ENCODE measurements at places on chromosomes 6 and 20. TPM values are rescaled to one million over a fixed set of nuclear protein-coding genes. Genes with fewer than 3 reads are reported as not detected.

DNA sequence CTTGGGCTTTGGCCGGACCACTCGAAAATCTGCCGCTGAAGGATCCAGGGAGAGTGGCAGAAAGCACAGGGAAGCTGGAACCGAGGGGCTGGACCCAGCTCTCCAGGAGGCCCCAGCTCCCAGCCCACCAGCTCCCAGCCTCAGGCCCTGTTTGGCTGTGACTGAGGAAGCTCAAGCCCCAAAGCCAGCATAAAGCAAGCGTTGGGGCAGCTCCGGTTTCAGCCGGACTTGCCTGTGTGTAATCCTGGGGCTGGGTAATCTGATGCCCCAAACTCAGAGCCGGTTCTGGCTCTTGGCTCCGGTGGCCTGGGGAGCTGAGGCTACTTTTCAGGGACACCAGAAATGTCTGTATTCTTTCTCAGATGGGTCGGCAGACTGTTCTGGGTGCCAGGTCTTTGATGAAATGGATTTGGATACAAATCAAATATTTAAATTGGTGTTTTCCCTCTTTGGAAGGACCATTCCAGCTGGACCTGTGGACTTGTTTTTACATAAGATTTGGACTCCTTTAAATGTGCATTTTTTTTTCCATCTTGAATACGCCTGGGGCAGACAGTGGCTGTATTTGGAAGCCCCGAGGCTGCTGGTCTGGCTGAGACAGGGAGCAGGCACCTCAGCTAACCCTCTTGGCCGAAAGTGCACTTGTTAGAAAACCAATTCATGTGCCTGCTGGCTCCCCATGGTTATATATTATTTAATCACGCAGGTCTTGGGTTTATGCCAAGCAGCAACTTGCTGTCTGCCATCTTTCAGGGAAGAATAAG, 29.7 kb downstream of the RPP40 start:
- DNase-seq = peak; percentile 93
- peaks cover 13% of the 10 kb centered on the region for H3K27me3 ChIP-seq
- H3K4me1 ChIP-seq = peaks cover 8% of the 10 kb centered on the region
- peak overlapping the region; percentile 31 for H3K4me3 ChIP-seq
- H3K36me3 ChIP-seq = no peaks in the 10 kb centered on the region
- peak overlapping the region; percentile 33 for H3K27ac ChIP-seq

DNA sequence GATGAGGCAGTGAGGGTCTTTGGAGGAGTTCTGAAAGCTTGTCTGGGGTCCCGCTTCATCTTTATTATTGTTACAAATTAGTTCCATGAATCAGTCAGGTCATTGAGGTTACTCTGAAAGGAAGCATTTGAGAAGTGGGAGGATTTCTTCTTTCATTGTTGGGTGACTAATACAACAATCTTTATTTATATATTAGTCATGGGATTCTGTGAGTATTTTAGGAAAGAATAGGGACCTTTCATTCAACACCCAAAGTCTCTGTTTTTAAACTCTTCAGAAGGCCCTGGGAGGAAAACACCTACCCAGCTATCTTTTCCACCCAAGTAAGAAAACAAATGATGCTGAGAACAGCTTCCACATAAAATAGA, 98.3 kb downstream of the SOD2 start:
- peak overlapping the region; percentile 92 for H3K27ac ChIP-seq
- H3K36me3 ChIP-seq = no peaks in the 10 kb centered on the region
- peaks cover 26% of the 10 kb centered on the region for H3K4me1 ChIP-seq
- no peaks in the 10 kb centered on the region for H3K27me3 ChIP-seq

- peaks cover 30% of the 10 kb centered on the region for H3K4me1 ChIP-seq
- H3K36me3 ChIP-seq = no peaks in the 10 kb centered on the region
Measured at GRCh38 chr6:36985417-36985807, 584 bp downstream of the MTCH1 start.

DNA sequence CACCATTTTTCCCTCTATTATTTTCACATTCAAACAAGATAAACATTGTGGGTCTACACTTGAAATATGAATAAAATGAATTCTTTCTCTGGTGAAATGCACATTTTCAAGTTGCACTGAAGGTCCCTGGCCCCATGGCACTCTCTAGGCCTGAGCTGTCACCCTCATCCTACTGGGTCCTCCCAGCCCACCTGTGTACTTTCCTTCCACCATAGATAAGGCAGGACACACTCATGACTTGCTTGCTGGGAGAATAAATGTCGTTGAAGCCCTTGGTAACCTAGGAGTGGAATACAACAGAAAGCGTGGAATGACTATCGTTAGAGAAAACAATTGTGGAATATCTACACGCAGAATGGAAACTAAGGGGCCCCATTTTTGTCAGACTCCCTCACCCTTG, 101.0 kb upstream of the QKI start:
- no peaks in the 10 kb centered on the region for H3K36me3 ChIP-seq
- no peak overlapping the region for H3K4me3 ChIP-seq
- H3K27ac ChIP-seq = no peak overlapping the region
- no peak for DNase-seq
- no peaks in the 10 kb centered on the region for H3K27me3 ChIP-seq
- H3K4me1 ChIP-seq = no peaks in the 10 kb centered on the region

DNA sequence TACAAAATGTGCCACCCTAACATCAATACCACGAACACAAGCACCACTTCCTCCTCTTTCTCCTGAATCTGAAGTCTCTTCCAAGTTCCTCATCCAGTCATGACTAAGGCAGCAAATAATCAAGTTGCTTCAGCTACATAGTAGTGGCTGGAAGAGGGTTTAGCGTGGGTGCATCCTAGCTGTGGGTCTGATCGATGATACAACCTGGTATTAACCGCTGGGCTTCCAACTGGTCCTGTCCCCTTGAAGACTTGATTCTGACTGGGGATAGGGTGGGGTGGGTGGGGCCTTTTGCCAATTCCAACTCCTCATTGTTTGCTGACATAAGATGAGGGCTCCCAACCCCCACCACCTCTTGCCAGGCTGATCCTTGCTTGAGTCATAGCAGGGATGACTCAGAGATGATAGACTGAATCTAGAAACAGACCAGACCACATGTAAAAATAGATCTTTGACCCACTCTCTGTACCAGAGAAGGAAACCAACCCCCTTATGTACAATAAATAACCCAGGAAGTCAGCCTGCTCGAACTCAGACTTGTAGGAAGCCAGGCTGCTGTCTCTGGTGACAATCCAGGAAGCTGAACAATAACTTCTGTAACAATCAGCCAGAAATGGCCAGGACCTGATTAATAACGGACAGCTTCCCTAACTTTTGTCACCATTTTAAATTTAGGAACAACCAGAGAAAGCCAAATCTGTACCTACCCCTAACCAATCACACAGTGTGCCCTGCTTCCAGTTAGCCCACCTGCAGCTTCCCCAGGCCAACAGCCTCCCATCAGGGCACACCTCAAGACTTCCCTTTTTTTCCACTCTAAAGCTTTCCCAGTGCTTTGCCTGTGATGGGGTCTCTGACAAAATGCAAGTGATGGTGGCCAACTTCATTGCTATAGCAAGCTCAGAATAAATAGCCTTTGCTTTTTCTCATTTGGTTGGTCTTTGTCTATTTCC, 68.9 kb upstream of the FAM184A start:
- DNase-seq = peak; percentile 93
- no peaks in the 10 kb centered on the region for H3K36me3 ChIP-seq
- H3K4me3 ChIP-seq = peak overlapping the region; percentile 40
- no peaks in the 10 kb centered on the region for H3K27me3 ChIP-seq

- DNase-seq = no peak
- no peak overlapping the region for H3K27ac ChIP-seq
- no peak overlapping the region for H3K4me3 ChIP-seq
- H3K27me3 ChIP-seq = no peaks in the 10 kb centered on the region
- H3K36me3 ChIP-seq = no peaks in the 10 kb centered on the region
- H3K4me1 ChIP-seq = no peaks in the 10 kb centered on the region
Measured at GRCh38 chr6:161804838-161805237, 531.0 kb upstream of the AGPAT4 start.

DNA sequence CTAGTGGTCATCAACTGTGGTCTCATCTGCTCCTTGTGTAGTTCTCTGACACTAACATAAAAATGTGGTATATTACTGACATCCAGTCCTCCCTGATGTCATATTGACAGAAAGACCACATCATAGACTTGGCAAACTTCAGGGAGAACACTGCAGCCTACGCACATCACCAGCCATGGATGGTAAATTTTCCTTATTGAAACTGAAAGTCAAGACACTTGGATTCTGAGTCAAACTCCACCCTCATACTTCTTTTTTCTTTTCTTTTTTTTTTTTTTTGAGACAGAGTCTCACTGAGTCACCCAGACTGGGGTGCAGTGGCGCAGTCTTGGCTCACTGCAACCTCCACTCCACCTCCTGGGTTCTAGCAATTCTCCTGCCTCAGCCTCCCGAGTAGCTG, 25.4 kb downstream of the NDRG3 start:
- H3K27ac ChIP-seq = peak overlapping the region; percentile 46
- DNase-seq = peak; percentile 37
- no peaks in the 10 kb centered on the region for H3K4me1 ChIP-seq
- no peak overlapping the region for H3K4me3 ChIP-seq
- H3K27me3 ChIP-seq = no peaks in the 10 kb centered on the region

DNA sequence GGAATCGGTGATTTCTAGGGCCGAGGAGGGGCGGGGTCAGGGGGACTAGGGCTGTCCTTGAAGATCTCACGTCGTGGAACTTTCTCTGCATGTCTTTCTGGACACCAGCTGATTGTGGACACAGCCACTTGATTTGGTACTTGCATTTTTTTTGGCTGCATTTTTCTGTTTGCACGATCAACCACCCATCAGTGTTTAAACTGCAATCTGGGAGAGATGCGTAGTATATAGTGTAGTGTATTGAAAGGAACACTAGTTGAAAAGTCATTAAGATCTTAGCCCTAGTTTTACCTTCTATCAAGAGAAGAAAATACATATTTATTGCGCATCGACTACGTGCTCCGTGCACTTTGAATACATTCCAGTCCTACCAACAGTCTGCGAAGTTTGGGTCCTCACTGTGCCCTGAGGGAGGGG, 657 bp downstream of the NT5DC1 start:
- H3K27me3 ChIP-seq = no peaks in the 10 kb centered on the region
- H3K4me3 ChIP-seq = peak overlapping the region; percentile 87
- peaks cover 9% of the 10 kb centered on the region for H3K4me1 ChIP-seq
- H3K27ac ChIP-seq = peak overlapping the region; percentile 39

The FNDC1 gene
- 34.2 TPM for total RNA-seq

The METTL24 gene
- 0.29 TPM for total RNA-seq

The RIPPLY2 gene
- total RNA-seq = not detected
